ENCODE measurements at places on chromosomes 2 and 18.

GRCh38 chr18:8783335-8783993 is 78.1 kb downstream of the MTCL1 start:
- DNase-seq, result no peak

- no peak for DNase-seq
Observed at GRCh38 chr2:42035241-42035640, 12.6 kb upstream of the PKDCC start.

DNA sequence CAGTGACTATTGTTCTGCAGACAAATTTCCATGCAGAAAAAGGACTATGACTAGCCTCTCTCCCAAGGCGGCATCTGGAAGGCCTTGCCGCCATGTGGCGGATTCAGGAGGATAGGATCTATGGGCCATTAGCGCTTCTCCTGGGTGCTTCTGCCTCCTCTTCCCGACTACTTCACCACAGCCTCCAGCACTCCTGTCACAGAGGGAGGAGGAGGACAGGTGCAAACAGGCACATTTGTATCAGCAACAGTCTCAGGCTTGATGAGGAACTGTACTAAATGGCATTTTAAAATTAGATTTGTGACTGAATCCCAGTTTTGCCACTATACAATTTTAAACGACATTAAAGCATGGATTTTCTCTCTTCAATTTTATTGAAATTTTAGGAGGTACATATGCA is 114.9 kb downstream of the NOL10 start:
- no peak for DNase-seq

GRCh38 chr2:96131152-96131812 is 7.0 kb downstream of the ASTL start:
- DNase-seq, result no peak

- DNase-seq, result no peak
Observed at GRCh38 chr18:56115071-56116015, 523.0 kb downstream of the TXNL1 start.

- DNase-seq, result no peak
Observed at GRCh38 chr18:21693322-21693721, 11.3 kb downstream of the ABHD3 start.

GRCh38 chr2:52857722-52858121 is 909.9 kb upstream of the CHAC2 start:
- DNase-seq, result no peak

DNA sequence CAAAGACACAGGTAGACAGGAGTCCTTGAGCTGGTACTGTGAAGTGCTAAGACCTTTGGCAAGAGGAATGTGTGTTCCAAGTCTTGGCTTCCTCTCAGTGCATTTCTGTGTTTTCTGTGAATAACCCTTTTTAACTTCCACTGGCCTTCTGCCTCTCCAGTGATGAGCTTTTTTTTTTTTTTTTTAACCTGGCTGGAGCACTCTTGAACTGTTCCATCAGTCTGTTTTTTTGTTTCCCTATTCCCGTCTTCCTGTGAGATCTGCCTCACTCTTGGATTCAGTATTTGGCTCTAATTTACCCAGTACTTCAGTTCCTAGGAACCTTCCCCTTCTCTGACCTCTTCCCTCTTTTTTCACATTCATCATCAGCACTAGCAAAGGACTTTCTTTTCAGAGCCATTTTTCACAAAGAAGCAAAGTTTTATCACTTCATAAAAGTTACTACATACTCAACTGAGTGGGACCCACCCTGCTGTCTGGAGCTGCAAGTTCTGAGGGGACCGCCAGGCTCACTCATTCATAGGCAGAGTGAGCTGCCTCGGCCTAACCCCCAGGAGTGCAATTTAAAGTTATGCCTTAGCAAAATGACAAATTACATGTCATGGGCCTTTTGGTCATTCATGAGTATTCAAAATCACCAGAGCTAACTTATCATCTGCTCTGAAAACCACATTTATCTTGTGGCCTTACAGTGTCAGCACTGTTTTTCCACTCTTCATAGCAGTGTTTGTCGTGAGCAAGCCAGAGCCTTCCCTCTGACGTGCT is 126.9 kb upstream of the DAPL1 start:
- no peak for DNase-seq

DNA sequence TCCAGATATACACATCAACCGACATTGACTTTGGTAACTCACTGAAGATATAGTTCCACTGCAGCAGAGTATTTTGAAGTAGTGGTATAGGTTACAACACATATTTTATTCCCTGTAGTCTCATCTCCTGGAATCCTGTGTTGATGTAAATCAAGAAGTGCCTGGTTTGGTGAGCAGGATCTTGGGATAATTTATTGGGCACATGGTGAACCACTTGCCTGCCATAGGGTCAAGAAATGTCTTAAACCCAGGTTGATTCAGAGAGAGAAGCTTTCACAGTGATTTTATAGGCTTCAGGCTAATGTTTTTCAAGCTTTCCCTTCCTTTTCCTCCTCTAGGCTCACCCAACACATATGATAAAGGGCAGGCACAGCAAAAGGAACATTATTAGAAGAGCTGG is 24.6 kb downstream of the CCDC85A start:
- DNase-seq, result no peak

- DNase-seq, result no peak
Observed at GRCh38 chr2:83531206-83531826, 927.8 kb downstream of the SUCLG1 start.

- DNase-seq, result peak; percentile 28
Observed at GRCh38 chr2:55519938-55520885, 694 bp downstream of the CFAP36 start.

DNA sequence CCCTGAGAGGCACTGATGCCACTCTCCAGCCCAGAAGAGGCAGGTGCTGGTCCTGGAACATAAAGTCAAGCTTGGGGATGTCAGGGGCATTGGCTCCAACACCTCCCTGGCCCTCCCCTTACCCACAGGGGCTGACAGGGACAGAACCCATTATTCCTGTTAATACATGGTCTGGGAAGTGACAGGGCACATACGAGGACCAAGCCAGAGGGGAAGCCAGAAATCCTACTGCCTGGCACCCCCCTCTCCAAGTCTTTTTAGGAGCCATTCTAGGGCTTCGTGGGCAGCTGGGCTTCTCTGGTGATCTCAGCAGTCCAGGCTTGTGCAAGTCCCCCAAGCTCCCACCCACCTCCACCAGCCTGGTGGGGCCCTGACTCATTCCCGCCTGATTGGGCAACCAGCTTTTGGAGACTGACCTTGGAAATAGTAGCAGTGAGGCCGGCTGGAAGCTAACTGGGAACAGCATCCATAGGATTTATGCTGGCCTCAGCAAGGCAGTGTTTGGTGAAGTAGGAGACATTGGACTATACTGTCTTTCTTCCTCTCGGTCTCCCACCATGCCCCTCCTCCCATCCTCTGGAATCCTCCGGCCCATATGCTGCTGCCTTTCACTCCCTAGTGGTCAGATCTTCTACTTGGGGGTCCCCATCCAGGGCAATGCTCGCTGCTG is 86.4 kb upstream of the HK2 start:
- no peak for DNase-seq

DNA sequence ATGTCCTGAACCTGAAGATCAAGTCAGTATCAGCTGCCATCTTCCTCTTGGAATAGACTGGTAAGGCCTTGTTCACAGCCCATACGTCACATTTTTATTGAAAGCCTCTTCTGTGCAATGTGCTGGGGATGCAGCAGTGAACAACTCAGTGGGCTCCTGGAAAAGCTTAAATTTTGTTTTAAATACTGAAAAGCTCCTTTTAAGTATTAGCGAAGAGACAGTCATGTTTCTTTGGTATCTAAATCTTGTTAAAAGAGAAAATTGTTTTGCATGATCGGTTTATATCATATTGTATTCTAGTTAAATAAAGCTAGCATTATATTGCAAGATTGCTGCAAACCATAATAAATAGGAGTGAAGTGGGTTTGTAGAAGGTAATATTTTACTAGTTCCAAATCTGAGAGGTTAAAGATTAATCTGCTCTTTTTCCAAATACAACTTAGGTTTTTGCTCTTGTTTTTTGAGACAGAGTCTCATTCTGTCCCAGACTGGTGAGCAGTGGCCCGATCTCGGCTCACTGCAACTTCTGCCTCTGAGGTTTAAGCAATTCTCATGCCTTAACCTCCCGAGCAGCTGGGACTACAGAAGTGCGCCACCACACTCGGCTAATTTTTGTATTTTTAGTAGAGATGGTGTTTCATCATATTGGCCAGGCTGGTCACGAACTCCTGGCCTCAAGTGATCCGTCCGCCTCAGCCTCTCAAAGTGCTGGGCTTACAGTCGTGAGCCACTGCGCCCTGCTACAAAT is 1.6 kb upstream of the RMDN2 start:
- DNase-seq, result no peak

GRCh38 chr2:161824226-161824625 is 200.0 kb downstream of the SLC4A10 start:
- no peak for DNase-seq

Measured in stimulated activated CD4-positive, alpha-beta T cell treated with anti-CD3 and anti-CD28 coated beads, Interleukin-12 subunit alpha, Interleukin-12 subunit beta, amount 100 ng/mL, for 24 hours (primary cell).